ENCODE measurements at places on chromosomes 4 and X.

DNA sequence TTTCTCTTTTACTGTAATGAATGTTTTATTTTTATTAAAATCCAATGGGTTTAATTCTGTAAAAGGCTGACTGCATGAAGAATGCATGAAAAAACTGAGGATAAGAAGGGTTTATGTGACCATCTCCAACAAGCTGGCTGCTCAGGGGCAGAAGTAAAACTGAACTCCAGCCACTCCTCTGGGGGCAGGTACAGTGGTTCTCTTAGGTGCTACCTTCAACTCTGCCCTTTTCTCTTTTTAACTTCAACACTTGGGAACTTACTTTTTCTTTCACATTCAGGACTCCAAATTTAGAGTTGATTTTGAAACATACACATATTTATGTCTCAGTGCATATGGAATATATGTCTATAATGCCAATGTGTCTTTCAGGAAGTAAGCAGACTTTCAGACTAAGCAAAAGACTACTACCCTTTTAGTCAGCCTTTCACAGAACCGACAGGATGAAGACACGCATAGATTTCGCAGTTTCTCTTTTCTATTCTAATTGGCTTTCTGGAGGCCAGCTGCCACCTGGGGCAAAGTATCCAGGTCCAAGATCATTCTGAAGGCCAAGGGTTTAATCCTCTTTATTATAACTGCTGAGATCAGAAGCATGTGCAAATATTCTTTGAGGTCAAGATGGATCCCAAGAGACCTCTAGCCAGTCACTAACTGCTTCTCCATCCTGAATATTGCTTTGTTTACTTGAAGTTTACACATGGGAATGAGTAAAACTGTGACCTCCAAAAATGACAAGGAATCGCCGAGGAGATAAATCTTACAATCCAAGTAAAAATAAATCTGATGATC lies 30.7 kb downstream of the HS3ST1 start:
- no peak for DNase-seq

GRCh38 chr4:40254608-40255392 lies 58.0 kb downstream of the RHOH start:
- DNase-seq: no peak

DNA sequence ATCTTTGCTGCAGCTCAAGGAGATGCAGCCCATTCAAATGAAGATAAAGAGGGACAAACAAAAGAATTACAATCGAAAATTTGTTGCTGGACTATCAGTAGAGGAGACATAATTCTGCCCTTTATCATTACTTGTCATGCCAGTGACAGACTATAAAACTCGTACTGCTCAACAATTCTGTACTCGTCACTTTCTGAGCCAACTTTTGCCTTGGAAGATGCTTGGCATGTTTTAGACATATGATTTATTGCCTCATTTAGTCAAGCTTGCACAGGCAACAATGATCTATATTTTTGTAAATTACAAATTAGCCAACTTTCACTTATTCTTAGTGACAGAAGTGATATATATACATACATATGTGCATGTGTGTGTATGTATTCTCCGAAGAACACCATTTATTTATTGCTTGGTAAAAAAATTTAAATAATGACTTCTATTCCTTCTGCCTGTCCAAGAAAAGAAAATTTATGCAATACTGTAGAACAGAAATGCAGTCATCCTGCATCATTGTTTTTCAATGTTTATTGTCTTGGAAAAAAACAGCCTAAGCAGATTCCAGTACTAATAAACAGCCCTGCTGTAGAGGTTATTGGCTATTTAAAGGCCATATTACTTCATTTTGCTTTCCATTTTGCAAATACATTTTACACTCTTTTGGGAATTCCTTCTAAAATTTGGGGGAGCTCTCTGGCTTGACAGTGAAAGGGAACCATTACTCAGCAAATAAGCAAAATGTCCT lies 374.9 kb upstream of the GALNT7 start:
- DNase-seq: no peak

GRCh38 chrX:19555236-19555635 lies 39.9 kb upstream of the MAP3K15 start:
- no peak for DNase-seq
